Mammary epithelial cell (primary cell): ENCODE measurements at places on chromosomes 16 and 17.

DNA sequence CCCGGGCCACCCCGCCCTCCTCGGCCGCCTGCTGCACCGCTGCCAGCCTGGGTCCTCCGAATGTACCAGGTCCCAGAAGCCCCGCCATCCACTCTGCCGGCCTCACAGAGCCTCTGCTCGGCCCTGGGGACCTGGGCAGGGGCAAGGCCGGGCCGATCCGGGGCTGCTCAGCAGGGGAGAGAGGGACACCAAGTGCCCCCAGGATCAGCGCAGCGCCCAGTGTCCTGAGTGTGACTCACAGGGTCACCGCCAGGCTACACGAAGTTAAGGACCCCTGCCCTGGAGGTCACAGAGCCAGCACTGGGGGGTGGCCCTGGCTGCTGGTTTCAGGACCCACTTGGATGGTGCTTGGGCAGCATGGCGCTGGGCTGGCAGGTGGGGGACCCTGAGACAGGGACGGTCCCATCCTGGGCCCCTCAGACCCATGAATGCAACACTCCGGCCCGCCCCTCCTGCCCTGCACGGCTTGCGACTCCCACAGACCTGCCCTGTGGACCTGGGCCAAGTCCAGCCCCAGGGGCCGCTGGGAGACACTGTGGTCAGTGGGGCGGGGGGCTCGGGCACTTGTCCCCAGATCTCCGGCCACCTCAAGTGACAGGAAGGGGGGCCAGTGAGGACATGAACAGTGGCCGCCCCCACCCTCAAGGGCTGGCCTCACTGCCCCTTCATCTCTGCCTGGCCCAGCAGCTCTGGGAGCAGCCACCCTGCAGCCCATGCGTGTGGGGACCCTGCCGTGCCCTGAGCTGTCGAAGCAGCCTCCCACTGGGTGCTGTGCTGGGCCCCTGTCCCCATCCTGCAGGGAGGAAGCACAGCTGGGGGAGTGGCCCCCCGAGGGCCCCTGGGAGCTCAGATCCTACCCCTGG is 23.2 kb upstream of the SSTR5 start:
- DNase-seq: no peak

DNA sequence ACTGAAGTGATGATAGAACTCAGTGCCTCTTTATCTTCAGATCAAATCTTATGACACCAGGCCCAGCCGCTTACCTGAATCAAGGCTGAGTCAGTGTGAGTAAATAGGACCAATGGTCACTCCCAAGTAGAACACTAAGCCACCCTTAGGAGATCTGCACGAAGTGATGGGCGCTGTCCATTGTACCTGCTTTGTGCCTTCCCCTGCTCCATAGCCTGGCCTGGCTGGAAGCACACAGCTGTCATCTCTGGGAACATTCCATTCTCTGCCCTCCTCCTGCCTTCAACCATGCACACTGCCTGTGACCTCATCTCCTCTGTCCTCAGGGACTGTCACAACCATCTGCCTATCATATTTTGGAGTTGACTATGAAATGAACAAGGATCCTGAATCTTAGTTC is 279.5 kb upstream of the ASIC2 start:
- DNase-seq: peak; percentile 13

DNA sequence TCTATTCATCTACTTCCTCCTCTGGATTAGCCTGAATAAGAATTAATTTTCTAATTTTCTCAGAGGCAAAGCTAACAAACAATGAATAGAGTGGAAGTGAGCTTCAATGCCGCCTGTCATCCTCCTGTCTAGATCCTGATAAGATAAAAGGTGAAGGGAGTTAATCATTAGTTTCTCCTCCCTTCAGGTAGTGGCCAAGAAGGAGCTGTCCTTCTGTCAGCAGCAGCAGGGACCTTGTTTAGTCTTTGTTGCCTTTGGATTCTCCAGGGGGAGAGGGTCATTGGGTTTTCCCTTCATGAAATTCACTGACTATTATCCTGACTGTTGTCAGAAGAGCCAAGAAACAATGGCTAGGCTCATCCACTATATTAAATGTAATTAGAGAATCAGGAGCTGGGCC is 420.2 kb upstream of the GOT2 start:
- DNase-seq: no peak

GRCh38 chr17:54901230-54901822 is 674 bp downstream of the TOM1L1 start:
- DNase-seq: peak; percentile 81

DNA sequence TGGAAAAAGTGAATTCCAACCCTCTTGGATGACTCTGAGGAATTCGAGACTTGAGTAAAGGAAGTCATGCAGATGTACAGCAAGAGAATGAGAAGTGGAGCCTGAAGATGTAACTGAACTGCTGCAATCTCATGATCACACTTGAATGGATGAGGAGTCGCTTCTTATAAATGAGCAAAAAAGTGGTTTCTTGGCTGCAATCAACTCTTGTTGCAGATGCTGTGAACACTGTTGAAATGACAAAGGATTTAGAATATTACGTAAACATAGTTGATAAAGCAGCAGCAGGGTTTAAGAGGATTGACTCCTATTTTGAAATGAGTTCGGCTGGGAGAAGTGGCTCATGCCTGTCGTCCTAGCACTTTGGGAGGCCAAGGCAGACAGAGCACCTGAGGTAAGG is 25.5 kb downstream of the ASPA start:
- no peak for DNase-seq

DNA sequence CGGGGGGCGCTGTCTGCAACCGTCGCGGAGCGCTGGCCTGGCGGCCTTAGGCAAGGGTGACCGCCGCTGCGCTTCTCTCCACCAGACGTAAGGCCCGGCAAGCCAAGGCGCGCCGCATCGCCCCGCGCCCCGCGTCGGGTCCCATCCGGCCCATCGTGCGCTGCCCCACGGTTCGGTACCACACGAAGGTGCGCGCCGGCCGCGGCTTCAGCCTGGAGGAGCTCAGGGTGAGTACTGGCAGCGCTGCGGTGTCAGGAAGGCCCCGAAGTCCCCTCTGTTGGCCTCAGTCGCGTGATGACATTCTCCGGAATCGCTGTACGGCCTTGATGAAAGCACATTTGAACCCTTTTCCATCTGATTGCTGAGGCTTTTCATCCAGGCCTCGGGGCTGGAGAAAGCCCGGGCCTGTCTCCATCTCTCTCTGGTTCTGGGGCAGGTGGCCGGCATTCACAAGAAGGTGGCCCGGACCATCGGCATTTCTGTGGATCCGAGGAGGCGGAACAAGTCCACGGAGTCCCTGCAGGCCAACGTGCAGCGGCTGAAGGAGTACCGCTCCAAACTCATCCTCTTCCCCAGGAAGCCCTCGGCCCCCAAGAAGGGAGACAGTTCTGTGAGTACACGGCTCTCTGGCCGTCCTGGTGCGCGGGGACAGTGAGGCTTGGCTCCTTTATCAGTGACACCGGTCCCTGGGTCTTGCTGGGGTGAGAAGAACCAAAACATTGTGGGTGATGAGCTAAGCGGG is 831 bp downstream of the RPL13 start:
- DNase-seq: no peak

DNA sequence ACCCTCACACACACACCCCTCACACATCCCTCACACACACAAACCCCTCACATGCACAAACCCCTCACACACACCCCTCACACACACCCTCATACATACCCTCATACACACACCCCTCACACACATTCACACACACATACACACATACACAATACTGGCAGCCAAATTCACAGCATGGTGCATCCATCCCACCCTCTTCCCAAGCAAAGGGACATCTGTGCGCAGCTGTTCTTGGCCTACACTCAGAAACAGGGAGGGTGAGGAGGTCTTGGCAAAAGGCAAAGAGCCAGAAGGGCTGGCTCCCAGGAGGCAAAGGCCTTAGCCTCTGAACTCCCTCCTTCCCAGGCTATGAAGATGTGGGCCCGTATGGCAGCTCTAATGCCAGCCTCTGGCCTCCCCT is 23.4 kb downstream of the C17orf67 start:
- DNase-seq: no peak
